Non-pigmented ciliary epithelial cell (primary cell): ENCODE measurements at places on chromosomes 11 and 22.

- DNase-seq, result no peak
Observed at GRCh38 chr11:108536783-108537182, 38.6 kb upstream of the POGLUT3 start.

GRCh38 chr11:102583141-102583873 is 41.8 kb downstream of the MMP20 start:
- DNase-seq, result no peak

GRCh38 chr22:22894740-22895731 is 7.4 kb downstream of the IGLL5 start:
- no peak for DNase-seq

DNA sequence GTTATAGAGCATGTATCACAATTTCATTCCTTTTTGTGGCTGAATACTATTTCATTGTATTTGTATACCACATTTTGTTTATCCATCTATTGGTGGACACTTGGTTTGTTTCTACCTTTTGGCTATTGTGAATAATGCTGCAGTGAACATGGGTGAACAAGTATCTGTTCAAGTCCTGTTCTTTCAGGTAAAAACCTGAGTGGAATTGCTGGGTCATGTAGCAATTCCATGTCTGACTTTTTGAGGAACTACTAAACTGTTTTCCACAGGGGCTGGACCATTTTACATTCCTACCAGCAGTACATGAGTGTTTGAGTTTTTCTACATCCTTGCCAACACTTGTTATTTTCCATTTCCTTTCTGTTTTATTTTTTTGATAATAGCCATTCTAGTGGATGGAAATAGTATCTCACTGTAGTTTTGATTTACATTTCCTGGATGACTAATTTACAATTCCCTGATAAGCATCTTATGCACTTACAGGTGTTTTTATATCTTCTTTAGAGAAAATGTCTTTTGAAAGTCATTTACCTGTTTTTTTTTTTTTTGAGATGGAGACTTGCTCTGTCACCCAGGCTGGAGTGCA is 12.2 kb downstream of the CABIN1 start:
- DNase-seq, result no peak

DNA sequence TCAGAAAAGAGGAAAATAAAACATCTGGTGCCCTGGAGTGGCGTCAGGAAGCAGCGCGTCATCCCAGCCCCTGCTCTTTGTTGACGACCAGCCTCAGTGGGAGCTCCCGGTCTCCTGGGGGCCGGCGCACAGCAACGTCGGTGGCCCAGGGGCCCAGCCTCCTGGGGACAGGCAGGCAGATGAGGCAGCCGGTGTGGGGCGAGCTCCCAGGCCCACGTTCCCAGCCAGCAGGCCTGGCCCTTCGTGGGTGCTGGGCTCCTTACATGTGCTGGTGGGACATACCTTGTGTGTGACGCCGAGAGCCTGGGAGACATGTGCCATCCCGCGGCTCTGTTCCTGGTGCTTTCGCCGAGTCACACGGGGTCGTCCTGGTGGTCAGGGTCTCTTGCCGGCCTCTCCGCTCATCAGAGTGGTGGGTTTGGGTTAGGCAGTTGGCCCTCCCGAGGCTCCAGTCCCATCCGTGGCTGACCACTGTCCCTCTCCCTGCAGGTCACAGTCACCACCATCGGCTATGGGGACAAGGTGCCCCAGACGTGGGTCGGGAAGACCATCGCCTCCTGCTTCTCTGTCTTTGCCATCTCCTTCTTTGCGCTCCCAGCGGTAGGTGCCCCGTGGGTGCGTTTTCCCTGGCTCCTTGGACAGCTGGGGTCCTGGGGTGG is 116.7 kb downstream of the KCNQ1OT1 start:
- DNase-seq, result no peak

DNA sequence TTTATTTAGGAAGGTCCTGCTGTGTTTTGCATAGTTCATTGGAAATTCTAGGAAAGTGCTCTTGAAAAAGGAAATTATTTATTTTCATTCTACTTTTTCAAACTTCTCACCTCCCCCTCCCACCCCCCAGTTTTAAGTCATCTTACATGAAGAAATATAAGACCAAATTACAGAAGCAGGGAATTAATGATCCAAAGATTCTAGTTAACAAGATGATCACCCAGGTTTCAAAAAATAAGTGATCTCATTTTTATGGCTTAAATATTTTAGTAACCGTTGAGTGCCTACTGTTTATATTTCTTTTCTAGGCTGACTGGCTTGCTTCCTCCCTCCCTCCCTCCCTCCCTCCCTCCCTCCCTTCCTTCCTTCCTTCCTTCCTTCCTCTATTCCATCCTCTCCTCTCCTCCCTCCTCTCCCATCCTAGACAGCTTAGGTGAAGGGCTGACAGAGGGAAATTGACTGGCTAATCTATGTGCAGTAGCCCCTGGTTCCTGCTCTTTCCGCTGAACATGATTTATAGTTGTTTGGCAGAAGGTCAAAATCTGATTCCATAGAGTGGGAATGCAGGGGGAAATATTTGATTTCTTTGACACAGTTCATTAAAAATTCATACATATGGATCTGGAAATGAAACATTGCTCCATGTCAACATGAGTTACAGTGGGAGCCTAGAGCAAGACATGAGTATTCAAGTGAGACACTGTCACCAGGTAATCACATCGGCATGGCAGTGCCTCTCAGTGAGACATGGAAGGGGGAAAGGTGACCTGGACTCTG is 123.4 kb downstream of the COMMD9 start:
- DNase-seq, result no peak

DNA sequence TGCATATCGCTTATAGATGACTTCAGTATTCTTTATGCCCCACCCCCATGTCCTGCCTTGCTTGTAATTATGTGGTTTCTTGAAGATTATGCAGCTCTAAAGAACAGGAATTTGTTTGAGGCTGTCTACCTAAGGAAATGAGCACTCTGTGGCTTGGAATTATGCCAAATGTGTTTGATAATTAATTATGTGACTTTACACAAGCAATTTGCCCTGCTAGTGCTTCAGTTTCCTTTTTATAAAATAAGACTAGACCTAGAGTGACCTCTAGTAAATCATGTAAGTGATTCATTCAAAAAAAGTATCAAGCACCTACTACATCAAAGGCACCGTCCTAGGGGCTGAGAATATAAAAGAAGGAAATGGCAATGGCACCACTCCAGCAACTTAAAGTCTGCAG is 491.5 kb upstream of the KIRREL3 start:
- DNase-seq, result no peak

DNA sequence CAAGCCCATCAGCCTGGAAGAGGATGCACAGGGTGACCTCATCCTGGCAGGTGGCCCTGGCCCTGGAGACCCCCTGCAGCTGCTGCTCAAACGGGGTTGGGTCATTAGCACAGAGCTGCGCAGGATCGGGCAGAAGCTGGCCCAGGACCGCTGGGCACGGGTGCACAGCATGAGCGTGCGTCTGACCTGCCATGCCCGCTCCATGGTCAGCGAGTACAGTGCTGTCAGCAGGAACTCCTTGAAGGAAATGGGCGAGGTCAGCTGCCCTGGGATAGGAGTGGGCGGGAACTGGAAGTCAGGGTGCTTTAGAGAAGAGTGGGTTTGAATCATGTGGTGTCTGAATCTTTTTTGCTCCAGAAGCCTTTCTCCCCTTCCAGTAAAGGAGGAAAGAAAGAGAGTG is 61.1 kb downstream of the INSC start:
- no peak for DNase-seq

DNA sequence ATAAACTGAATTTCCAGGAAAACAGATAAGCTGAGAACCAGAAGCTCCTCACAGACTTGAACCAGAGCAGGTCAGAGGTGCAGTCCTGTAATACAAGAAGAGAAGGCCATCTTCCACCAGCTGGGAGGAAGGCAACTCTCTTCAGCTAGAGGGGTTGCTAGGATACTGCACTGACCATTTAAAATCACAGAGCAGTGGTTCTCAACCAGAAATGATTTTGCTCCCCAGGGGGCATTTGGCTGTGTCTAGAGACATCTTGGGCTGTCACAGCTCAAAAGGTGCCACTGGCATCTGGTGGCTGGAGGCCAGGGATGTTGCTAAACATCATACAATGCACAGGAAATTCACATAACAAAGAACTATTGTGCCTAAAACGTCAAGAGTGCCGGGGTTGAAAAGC is 17.2 kb downstream of the OPCML start:
- DNase-seq, result no peak

DNA sequence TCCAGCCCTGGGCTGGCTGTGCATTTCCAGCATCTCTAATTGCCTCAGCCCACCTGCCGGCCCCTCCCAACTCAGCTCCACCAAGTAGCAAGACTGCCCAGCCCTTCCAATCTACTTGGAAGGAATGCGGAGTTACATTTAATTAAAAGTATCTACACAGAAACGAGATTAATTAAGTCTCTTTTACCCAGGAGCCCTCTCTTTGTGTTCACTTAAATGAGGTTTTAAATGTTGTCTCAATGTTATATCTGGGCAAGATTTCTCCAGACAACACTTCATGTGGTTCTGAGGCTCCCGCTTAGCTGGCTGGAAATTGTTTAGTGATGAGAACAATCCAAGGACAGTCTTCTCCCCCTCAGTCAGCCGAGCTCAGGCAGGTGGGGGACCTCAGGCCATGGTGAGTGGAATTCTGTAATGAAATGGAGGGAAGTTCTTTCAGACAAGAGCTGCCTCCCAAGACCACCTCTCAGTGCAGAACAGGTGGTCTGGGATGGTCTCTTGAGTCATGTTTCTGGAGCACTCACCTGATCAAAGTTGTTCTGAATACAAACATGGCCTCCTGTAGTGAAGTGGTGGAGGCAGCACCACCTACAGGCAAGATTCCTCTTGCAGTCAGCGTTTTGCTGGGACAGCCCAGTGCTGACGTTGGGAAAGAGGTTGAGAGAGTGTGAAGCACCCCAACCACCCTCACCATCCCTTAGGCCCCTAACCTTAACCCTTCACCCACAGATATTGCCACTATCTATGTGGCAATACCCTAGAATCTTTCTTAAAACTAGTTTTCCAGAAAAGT is 371.6 kb downstream of the CADM1 start:
- DNase-seq, result no peak

- no peak for DNase-seq
Observed at GRCh38 chr11:33941637-33942160, 49.8 kb upstream of the LMO2 start.

GRCh38 chr11:766106-766935 is 11.0 kb downstream of the GATD1 start:
- DNase-seq, result no peak

GRCh38 chr22:27450448-27450847 is 351.1 kb downstream of the MN1 start:
- DNase-seq, result no peak

DNA sequence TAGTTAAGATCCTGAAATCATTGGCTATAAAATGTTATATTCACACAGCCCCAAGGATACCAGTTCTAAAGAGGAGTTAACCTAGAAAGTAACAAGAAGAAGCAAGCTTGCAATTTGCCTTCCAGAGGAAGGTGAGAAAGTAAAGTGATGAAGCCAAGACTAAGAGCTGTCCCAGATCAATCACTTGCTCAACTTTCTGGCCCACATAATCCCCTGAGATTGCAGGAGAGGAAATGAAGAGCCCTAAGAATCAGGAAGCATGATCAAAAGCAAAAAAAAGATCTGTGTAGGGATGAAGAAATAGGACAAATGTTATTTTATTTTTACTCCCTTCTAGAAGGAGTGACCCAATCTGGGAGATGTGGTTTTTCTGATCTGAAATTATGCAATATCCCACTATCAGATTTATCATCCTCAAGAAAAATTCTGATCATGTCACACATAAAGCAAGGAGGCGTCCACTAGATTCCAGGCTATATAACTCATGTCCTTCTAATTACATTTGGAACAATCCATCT is 180.3 kb upstream of the GUCY1A2 start:
- DNase-seq, result no peak

DNA sequence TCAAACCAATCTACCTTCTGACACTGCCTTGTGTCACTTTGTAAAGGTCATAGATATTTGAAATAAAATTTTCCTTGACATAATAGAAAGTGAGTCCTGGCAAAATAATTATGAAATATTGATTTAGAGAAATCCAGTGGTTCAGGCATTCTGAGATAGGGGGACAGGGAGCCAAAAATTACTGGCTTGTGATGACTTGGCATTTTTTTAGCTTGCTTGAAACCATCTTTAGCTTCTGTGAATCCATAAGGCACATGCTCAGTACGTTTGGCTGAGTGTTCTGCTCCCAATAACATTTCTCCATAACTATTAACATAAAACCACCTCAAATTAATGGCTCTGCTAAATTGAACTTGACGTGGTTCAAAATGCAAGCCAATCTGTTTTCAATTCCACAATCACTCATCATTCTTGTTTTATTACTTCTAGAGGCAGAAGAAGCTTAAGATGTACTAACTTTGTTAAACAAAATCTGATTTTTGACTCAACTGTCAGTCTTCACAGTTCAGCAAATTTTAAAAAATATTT is 209.0 kb downstream of the LRRC4C start:
- no peak for DNase-seq

- DNase-seq, result no peak
Observed at GRCh38 chr11:10601837-10602236, 33.4 kb upstream of the LYVE1 start.

DNA sequence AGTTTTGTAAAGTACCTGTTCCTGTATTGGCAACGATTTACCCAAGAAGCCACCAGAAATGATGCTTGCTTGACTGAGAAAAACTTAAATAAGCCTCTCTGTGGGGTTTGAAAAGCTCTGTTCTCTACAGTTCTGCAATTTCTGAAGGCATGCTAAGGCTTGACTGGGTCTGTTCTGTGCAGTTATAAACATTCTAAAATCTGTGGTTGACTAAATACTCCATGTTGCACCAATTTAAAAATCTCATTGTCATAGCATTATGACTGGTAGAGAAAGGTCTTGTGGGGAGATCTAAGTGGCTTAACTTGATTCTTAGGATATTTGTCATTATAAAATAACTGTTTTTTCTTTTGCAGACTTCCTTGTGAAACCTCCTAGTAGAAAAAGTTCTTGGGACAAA is 73.7 kb downstream of the MTMR3 start:
- DNase-seq, result no peak

DNA sequence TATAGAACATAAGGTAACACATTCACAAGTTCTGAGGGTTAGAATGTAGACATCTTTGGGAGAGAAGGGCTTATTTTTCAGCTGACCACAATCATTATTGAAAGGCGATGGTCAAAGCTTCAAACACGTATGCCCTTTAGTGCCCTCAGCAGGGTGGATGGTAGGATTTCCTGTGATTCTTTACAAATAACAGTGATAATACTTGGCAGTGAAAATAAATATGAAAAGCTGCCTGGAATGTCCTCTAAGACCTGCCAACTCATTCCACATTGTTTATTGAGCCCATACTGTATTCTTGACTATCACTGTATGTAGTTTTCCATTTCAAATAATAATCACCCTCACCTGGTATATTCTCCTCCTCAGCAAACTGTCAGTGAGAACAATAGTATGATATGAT is 13.7 kb upstream of the MPEG1 start:
- no peak for DNase-seq

GRCh38 chr11:133901999-133902398 is 54.8 kb downstream of the IGSF9B start:
- DNase-seq, result no peak

GRCh38 chr22:41925783-41926460 is 684 bp downstream of the TNFRSF13C start:
- DNase-seq, result no peak
